ENCODE measurements at places on chromosomes 1 and 21.

DNA sequence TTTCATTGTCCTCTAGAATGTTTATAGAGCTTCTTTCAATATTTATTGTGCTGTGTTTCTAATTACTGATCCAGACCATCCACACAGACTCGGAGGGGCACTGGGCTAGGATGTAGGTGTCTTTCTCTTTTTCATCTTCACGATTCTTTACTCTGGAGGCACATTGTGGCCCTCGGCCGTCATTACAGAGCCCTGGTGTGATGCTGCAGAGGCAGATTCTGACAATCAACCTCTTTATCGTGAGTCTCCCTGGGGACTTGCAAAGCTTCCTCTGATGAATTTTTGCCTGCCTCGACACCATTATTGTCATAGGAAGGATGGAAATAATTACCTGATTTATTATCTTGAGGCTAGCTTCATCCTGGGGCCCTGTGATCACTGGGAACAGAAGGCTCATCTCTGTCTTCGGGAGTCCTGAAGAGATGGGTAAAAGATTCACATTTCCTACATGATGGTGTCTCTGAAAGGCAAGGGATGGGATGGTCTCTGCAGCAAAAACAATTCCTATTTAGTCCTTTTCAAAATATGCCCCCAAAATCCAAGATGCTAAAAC lies 89.4 kb downstream of the SEC16B start:
- DNase-seq: no peak

GRCh38 chr21:35303085-35303484 lies 254.0 kb upstream of the RUNX1 start:
- no peak for DNase-seq

- no peak for DNase-seq
Measured at GRCh38 chr1:240492832-240493440, 119.0 kb downstream of the GREM2 start.

GRCh38 chr1:10761503-10762152 lies 34.8 kb downstream of the CASZ1 start:
- DNase-seq: no peak

- no peak for DNase-seq
Measured at GRCh38 chr1:7857985-7858384, 5.1 kb upstream of the UTS2 start.

DNA sequence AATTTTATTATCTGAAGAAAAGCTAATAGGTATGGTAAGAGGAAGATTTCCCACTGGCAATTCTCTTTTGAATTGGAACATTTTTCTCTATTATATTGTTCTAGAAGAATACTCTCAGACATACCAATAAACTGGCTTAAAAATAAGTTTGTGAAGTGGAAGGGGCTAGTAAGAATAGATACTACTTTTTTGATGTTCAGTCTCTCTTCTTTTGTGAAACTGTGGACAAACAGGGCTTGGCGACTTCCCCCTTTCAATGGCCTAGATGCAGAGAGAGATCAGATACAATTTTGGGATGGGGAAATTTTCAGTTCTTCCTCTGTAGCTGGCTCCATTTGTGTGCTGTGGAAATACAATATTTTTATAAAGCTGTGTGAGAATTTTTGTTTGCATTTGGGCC lies 2.5 kb downstream of the PBX1 start:
- no peak for DNase-seq

DNA sequence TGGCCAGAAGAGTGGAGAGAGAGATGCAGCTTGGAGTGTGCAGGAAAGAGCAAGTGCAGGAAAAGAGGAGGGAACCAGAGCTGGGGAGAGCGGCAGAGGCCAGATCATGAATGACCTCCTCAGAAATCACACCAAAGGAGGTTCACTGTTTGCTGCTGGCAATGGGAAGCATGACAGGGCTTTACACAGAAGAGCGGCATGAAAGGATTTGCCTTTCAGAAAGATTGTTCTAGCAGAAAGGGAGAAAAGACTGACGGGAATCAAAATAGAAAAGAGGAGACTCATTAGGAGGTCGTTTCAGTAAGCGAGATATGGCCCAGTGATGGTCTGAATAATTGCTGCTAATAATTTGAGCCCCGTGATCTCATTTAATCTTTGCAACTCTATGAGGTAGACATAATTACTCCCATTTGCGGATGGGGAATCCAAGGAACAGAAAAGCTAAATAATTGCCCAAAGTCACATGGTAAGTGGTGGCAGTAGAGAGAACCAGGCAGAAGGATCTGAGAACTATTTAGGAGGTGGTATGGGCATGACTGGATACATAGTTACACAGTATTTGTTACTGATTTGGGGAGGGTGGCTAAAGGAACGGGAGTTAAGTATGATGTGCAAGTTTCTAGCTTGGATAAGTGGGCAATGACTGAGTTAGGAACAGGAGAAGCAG lies 12.5 kb upstream of the HNRNPR start:
- no peak for DNase-seq

GRCh38 chr21:40043866-40044265 lies 176.6 kb downstream of the PCP4 start:
- DNase-seq: no peak

DNA sequence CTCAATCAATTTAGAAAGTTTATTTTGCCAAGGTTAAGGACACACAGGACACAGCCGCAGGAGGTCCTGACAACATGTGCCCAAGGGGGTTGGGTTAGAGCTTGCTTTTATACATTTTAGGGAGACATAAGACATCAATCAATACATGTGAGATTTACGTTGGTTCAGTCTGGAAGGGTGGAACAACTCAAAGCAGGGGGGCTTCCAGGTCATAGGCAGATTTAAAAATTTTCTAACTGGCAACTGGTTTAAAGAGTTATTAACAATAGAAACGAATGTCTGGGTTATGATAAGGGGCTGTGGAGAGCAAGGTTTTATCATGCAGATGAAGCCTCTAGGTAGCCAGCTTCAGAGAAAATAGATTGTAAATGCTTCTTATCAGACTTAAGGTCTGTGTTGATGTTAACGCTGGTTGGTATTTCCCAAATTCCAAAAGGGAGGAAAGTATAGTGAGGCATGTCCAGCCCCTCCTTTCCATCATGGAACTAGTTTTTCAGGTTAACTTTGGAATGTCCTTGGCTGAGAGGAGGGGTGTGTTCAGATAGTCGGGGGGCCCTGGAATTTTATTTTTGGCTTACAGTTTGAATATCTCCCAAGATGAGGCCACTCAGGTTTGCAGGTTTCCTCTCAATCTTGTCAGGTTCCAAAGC lies 31.0 kb upstream of the TGFBR3 start:
- no peak for DNase-seq

DNA sequence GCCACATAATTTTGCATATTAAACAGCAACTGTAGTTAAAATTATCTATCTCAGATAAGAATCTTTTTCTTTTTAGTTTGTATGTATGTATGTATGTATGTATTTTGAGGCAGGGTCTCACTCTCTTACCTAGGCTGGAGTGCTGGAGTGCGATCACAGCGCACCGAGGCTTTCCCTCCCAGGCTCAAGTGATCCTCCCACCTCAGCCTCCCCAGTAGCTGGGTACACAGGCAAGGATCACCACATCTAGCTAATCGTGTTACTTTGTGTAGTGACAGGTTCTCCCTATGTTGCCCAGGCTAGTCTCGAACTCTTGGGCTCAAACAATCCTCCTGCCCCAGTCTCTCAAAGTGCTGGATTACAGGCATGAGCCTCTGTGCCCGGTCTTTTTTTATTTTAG lies 30.5 kb upstream of the PUM1 start:
- no peak for DNase-seq

DNA sequence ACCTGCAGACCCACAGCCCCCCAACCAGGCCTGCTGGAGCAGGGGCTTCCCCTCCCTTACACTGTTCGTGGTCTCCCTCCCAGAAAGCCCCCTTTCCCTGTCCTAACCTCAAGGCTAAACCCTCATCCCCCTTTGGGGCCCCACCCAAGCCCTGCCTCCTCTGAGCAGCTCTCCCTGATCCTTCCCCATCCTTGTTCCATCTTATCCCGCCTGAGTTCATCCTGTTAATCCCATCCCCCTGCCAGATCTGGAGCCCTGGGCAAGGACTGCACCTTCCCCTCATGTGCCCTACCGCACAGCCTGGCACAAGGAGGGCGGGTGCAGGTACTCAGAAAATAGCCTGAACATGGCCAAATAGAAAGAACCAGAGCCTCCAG lies 6.9 kb upstream of the TNNT2 start:
- no peak for DNase-seq

DNA sequence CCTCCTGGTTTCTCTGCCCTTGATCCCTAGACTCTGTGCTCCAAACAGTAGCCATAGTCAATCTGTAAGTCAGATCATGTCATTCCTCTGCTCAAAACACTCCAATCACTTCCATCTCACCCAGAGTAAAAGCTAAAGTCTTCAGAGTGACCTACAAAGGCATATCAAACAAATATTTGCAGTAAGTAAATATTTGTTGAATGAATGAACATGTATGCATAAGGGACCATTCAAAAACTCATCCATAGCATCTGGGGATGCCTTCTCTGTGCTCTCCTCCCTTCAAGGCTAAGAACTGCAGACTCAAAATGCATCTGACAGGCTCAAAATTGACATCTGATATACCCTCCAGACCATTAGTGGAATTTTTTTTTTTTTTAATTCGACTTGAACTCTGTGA lies 18.1 kb upstream of the AK5 start:
- DNase-seq: no peak

DNA sequence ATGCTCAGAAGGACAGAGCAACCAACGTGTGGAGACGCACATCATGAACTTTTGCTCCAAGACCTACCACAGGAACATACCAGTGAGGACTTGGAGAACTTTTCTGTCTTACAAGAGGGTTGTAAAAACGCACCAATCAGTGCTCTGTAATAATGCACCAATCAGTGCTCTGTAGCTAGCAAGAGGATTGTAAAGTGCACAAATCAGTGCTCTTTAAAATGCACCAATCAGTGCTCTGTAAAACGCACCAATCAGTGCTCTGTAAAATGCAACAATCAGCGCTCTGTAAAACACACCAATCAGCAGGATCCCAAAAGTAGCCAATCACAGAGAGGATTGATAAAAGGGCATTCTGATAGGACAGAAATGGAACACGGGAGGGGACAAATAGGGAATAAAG lies 40.4 kb upstream of the SPAG17 start:
- DNase-seq: no peak

GRCh38 chr1:115705963-115706362 lies 62.6 kb downstream of the CASQ2 start:
- DNase-seq: no peak

GRCh38 chr1:72435025-72435424 lies 152.7 kb upstream of the NEGR1 start:
- no peak for DNase-seq

GRCh38 chr1:31208361-31208945 lies 31.2 kb downstream of the NKAIN1 start:
- DNase-seq: no peak

DNA sequence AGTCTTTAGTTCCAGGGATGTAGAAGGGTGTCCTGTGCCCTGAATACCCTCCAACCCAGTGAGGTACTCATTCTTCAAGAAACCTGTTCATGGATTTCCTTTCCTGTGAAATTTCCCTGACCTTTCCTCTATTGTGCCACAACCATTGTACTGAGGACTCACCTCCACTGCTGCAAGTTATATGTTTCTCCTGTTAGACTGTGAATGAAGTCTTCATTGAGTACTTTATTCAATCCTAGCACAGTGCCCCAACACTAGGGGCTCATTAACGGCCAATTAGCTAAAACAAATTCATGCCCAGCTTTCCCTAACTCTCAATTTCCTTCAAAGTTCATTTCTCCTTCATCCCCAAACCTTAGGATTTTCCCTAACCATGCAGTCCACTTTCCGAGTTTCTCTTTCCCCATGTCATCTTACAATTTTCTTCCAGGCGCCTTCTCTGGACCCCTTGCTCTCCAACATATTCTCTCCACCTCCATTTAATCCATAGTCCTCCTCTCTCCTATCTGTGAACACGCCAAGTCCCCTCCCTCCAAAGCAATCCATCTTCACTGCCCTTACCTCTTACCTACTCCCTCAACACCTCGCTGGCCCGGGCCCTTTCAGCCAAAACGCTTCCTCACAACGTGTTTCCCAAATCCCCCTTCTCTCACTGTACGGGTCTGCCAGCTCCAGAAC lies 1.3 kb downstream of the TRIM33 start:
- DNase-seq: no peak

- no peak for DNase-seq
Measured at GRCh38 chr1:65423884-65424572, 3.6 kb downstream of the LEPR start.

DNA sequence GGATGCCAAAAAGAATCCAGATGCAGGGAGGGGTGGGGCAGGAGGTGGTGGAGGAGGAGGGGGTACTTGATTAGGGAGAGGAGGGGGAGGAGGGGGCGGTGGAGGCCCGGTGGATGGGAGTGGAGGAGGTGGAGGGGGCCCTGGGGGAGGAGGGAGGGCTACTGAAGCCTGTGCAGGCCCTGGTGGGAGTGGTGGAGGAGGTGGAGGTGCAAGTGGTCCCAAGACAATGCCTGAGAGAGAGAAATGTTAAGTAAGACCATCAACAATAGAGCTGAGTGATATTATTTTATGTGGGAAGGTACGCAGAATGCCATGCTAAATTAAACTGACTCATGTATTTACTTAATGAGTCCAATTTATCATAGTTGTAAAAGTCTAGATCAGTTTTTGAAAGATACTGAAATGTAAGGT lies 86.8 kb upstream of the LBR start:
- DNase-seq: no peak

- DNase-seq: no peak
Measured at GRCh38 chr1:201896951-201897391, 8.3 kb downstream of the SHISA4 start.

DNA sequence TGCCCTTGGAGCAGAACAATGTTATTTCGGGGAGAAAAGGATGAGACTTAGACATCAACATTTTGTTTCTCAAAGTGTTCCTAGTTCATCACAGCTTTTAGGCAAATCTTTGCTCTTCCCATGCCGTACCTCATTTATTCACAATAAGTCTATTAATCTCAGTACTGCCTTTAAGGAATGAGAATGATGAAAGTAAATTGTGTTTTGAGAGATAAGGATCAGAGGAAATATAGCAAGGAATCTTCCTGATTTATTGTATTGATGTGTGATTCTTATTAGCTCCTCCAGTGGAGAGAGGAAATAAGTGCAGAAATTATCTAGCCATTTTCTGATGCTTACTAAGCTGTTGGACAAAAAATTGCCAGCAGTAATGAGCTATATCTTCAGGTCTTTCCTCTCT lies 2.0 kb downstream of the POLR3C start:
- DNase-seq: no peak

DNA sequence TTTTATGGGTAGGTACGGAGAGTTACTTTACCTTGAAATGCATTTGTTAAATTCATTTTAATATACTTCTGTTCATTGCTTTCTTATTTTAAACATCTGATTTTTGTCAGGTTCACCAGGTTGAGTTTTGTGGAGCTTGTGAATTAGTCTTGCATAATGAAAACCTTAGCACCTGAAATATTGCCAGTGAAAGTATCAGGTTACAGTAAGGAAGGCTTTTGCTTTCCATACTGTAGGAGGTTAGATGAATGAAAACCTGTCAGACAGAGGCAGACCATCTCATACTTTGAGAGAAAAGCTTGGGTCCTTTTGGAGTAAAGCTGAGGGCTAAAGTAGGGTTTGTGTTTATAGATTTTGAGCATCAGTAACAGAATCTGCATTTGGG lies 34.7 kb downstream of the THRAP3 start:
- DNase-seq: no peak

- DNase-seq: peak; percentile 77
Measured at GRCh38 chr1:4974981-4975685, 320.7 kb downstream of the AJAP1 start.

- no peak for DNase-seq
Measured at GRCh38 chr1:79079770-79080169, 73.2 kb upstream of the ADGRL4 start.

- no peak for DNase-seq
Measured at GRCh38 chr21:42737951-42738590, 84.7 kb downstream of the PDE9A start.

Measured in osteocyte (in vitro differentiated cells).